Right ventricle myocardium inferior (tissue), 1 donor: ENCODE measurements at places on chromosomes 3 and 15. TPM values are rescaled to one million over a fixed set of nuclear protein-coding genes. Genes with fewer than 3 reads are reported as not detected.

- DNase-seq: no peak
Measured at GRCh38 chr3:10223676-10224639, 24.3 kb upstream of the TATDN2 start.

GRCh38 chr3:164604687-164605086 is 473.6 kb downstream of the SI start:
- no peak for DNase-seq

DNA sequence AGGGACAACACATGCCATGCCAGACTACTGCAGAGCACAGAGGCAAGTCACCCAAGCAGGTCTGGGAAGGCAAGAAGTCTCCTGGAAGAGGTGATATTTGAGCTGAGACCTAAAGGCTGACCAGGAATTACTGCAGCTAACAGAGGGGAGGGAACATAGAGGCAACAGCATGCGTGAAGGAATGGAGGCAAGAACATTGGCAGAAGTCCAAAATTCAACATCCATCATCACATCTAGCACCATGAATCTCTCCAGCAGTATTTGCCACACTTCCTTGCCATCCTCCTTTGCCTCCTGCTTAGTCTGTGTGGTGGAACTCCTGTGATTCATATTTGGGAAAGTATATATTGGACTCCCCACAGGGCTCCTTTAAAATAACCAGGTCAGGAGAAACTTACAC is 870 bp upstream of the TSEN2 start:
- no peak for DNase-seq

DNA sequence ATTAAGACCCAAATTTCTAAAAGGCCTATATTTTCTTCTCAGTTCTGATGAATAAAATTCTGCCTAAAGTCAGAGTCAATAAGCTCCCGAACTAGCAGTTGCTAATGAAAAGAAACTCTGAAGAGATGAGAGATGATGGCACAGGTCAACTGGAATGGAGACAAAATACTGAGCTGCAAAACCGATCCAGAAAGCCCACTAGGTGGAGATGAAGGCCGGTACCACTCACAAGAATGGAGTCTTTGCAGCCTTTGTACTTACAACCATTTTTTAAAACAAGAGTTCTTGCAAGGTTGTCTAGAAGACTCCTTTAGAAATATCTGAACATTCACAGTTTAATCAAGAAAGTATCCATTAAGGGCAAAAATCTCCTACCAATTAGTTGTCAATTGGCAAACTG is 119.9 kb upstream of the TJP1 start:
- DNase-seq: no peak

Gene CYP8B1
- not detected for total RNA-seq
